ENCODE measurements at places on chromosomes 2 and 18. TPM values are rescaled to one million over a fixed set of nuclear protein-coding genes. Genes with fewer than 3 reads are reported as not detected.

Gene SLC19A3
- 2.3 TPM for total RNA-seq

Gene LYG1
- total RNA-seq, result 0.31 TPM

Gene GCC2
- 46.7 TPM for total RNA-seq

Gene IL1F10
- total RNA-seq, result not detected

Gene RSAD2
- not detected for total RNA-seq

Gene RBKS
- total RNA-seq, result 2.3 TPM

Gene NEU2
- total RNA-seq, result not detected

Gene C2orf80
- total RNA-seq, result not detected

- H3K27me3 ChIP-seq, result no peaks in the 10 kb centered on the region
- no peak overlapping the region for H3K4me3 ChIP-seq
- no peak overlapping the region for H3K27ac ChIP-seq
These were observed 52.6 kb upstream of the AFF3 start for GRCh38 chr2:100194951-100195350.

GRCh38 chr2:120396013-120396860 lies 50.3 kb downstream of the INHBB start:
- peak; percentile 37 for DNase-seq
- no peak overlapping the region for H3K4me3 ChIP-seq
- H3K4me1 ChIP-seq, result no peaks in the 10 kb centered on the region
- no peak overlapping the region for H3K27ac ChIP-seq
- no peaks in the 10 kb centered on the region for H3K36me3 ChIP-seq

DNA sequence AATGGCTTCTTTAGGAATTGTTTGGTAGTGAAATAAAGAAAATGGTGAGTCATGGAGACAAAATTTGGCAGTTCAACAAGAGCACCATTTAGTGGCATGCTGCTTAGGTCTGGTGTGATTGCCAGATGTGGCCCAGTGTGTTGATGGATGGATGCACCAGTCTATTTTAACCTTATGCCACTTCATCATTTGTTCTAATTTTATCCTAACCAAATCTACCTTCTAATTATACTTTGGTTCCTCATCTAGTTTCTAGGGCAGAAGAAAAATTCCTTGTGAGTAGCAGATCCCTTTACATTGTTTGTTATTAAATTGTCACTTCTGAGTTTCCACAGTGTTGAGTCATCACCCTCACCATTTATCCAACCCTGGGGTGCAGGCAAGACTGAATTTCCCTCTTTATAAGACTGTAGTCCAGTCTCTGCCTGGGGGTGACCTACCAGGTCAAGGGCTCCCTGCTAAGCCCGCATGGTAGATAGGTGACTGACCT lies 32.5 kb downstream of the NABP1 start:
- no peak overlapping the region for H3K27ac ChIP-seq
- DNase-seq, result no peak
- H3K4me3 ChIP-seq, result no peak overlapping the region
- H3K36me3 ChIP-seq, result no peaks in the 10 kb centered on the region
- H3K27me3 ChIP-seq, result no peaks in the 10 kb centered on the region

DNA sequence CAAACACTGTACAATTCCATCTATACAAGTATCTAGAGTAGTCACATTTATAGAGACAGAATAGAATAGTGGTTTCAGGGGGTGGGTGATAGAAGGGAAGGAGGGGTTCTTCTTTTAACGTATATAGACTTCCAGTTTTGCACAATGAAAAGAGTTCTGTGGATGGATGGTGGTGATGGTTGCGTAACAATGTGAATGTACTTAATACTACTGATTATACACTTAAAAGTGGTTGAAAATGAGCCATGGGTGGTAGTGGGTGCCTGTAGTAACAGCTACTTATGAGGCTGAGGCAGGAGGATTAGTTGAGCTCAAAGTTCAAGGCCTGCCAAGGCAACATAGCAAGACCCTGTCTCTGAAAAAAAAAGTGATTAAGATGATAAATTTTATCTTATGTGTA lies 85.8 kb downstream of the SETBP1 start:
- no peaks in the 10 kb centered on the region for H3K27me3 ChIP-seq
- H3K4me3 ChIP-seq, result no peak overlapping the region
- no peak for DNase-seq
- H3K36me3 ChIP-seq, result no peaks in the 10 kb centered on the region
- peaks cover 3% of the 10 kb centered on the region for H3K4me1 ChIP-seq
- H3K27ac ChIP-seq, result no peak overlapping the region

GRCh38 chr2:212816267-212816666 lies 277.7 kb upstream of the ERBB4 start:
- no peaks in the 10 kb centered on the region for H3K36me3 ChIP-seq
- no peak overlapping the region for H3K4me3 ChIP-seq
- H3K27me3 ChIP-seq, result no peaks in the 10 kb centered on the region
- H3K27ac ChIP-seq, result no peak overlapping the region
- DNase-seq, result no peak

DNA sequence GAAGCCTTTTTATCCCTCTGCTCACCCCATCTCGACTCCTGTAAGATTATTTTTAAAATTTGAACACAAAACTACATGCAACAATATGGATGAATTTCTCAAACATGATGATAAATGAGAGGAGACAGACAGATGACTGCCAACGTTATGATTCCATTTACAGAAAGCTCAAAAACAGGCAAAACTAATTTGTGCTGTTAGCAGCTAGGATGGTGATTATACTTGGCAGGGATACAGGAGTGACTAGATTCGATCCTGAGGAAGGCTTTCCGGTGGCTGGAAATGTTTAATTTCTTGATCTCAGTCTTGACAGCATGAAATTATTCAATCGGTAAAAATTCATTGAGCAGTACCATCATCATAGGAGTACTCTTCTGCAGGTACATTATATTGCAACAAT lies 163.4 kb upstream of the SH3BP4 start:
- no peak overlapping the region for H3K27ac ChIP-seq
- H3K4me1 ChIP-seq, result peaks cover 9% of the 10 kb centered on the region
- no peak overlapping the region for H3K4me3 ChIP-seq
- H3K27me3 ChIP-seq, result no peaks in the 10 kb centered on the region
- no peak for DNase-seq

- H3K27me3 ChIP-seq, result no peaks in the 10 kb centered on the region
- no peak overlapping the region for H3K4me3 ChIP-seq
- H3K27ac ChIP-seq, result no peak overlapping the region
- H3K36me3 ChIP-seq, result 0 out of 2 replicates have a peak, but pooled peaks cover 3% of the 10 kb centered on the region
- H3K4me1 ChIP-seq, result peaks cover 22% of the 10 kb centered on the region
These were observed 7.0 kb downstream of the TTC39C start for GRCh38 chr18:24021505-24021904.

DNA sequence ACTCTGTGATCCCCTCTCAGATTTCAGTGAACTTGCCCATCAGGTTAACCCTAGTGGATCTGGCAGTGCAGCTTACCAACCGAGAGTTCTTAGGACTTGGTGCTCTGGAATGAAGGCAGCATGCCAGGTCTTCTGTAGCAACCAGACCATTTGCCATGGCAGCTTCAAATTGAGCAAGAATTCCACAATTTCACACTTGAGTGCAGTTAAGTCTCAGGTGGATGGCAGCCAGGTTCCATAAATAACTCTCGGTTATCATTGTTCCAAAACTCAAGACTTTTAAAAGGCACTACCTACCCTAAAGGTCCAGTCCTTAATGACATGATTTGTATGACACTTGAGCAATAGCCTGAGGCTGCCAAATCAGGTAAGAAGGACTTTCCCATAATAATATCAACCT lies 48.1 kb downstream of the GALNT3 start:
- no peak for DNase-seq
- no peak overlapping the region for H3K4me3 ChIP-seq
- no peaks in the 10 kb centered on the region for H3K4me1 ChIP-seq
- peaks cover 37% of the 10 kb centered on the region for H3K36me3 ChIP-seq
- H3K27ac ChIP-seq, result no peak overlapping the region
- H3K27me3 ChIP-seq, result no peaks in the 10 kb centered on the region

DNA sequence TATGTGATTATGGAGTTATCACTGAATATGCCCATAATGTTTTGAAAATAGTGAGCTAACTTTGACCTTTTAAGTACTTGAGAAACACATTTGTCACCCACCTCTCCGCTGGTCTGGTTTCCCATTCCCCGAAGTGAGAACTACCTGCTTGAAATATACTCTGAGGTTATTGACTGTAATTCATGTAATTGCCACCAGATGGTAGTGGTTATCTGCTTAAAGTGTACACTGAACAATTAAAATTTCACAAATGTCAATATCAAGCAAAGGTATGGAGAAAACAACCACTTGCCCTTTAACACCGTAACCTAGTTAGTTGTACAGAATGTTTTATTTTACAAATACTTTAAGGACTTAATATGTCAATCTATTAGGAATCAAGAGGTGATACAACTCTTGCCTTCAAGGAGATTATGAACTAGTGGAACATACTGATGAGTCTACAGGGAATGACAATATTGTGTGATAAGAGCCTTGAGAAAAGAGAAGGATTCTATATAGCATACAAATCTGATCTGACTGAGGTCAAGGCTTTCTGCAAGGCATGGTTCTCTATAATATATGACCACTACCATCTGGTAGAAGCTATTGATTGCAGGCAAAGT lies 316.8 kb upstream of the KCNH7 start:
- no peaks in the 10 kb centered on the region for H3K36me3 ChIP-seq
- no peaks in the 10 kb centered on the region for H3K4me1 ChIP-seq
- no peak for DNase-seq
- H3K27me3 ChIP-seq, result no peaks in the 10 kb centered on the region
- no peak overlapping the region for H3K27ac ChIP-seq
- no peak overlapping the region for H3K4me3 ChIP-seq

DNA sequence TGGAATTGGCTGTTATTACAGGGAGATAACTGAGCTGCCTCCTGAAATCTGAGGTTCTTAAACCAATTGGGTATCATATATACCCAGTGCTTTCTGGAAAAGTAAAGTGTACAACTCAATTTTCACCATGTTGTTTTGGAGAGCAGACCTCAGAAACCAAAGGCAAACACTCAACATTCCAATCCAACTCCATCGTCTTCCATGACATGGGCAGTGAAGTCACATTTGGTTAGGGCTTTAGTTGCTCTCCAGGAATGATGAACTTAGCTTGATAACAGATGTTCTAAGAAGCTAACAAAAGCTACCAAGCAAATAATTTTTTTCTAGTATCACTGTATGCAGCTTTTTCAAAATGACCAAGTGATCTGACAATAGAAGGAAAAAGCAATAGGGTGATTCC lies 107.0 kb upstream of the SLC35G4 start:
- H3K4me1 ChIP-seq, result no peaks in the 10 kb centered on the region
- no peak overlapping the region for H3K27ac ChIP-seq
- H3K36me3 ChIP-seq, result no peaks in the 10 kb centered on the region
- no peak for DNase-seq
- no peaks in the 10 kb centered on the region for H3K27me3 ChIP-seq

DNA sequence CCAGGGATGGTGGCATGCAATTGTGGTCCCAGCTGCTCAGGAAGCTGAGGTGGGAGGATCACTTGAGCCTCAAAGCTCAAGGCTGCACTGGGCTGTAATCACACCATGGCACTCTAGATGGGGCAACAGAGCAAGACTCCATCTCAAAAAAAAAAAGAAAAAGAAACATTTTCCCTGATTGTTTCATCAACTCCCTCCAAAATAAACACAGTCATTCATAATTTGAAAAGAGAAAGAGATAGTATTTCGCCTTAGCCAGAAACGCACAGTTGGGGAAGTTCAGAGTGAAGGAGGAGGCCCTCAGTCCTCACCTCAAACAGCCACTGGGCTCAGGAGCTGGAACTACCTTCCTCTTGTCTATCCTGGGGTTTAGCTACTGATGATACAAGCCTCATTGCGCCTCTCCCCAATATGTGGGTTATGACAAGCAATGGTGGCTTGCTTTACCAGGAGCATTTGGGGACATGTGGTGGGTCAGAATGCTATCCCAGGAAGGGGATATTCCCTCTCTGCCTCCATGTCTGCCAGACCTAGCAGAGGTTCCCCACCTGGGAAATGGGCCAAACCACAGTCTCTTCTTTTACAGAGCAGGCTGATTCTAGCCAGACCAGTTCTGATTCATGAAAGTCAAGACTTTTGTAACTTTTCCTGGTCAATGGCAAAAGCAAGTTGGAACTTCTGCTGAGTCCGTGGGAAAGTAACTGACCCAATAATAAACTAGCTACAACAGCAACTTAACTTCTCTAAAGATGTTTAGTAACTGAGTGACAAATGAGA lies 22.2 kb upstream of the TMEM87B start:
- no peak overlapping the region for H3K27ac ChIP-seq
- H3K36me3 ChIP-seq, result no peaks in the 10 kb centered on the region
- H3K4me1 ChIP-seq, result no peaks in the 10 kb centered on the region

DNA sequence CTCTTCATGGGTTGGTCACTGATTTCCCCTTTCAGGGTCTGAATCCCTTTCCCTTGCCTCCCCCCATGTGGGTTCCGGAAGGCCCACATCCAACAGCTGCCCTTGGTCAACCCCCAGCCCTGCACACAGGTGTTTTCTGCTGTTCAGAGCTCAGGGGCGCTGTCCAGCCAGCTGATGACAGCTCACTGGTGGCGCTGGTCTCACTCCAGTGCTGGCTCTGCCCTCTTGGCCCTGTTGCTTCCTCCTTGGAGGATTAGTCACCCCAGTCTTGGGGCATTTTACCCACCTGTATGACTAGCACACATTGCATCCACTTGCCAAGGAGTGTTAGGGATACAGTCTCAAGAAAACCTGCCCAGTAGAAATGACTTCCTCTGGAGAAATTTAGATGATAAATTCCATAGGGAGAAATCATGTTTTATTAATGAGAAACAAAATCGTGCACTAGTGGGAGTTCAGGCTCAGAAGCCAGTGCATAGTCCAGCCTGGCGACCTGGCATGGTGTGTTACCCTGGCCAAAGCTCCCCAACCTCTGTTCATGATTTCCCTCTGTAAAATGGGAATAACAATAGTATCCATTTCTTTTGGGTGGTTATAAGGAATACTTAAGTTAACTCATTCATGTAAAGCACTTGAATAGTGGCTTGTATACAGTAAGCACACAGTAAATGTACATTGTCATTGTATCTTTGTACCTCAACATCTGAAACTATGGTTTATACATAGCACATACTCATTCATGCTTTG lies 21.6 kb downstream of the CRIM1 start:
- peaks cover 25% of the 10 kb centered on the region for H3K4me1 ChIP-seq
- H3K27ac ChIP-seq, result no peak overlapping the region
- H3K4me3 ChIP-seq, result no peak overlapping the region
- DNase-seq, result no peak
- peaks cover 5% of the 10 kb centered on the region for H3K36me3 ChIP-seq
- H3K27me3 ChIP-seq, result no peaks in the 10 kb centered on the region

GRCh38 chr18:5603153-5603552 lies 59.4 kb upstream of the EPB41L3 start:
- H3K4me1 ChIP-seq, result no peaks in the 10 kb centered on the region
- H3K36me3 ChIP-seq, result no peaks in the 10 kb centered on the region
- H3K4me3 ChIP-seq, result no peak overlapping the region
- no peaks in the 10 kb centered on the region for H3K27me3 ChIP-seq
- no peak overlapping the region for H3K27ac ChIP-seq

Measured in H9 (cell line).